ENCODE measurements at places on chromosomes 13 and 19.

DNA sequence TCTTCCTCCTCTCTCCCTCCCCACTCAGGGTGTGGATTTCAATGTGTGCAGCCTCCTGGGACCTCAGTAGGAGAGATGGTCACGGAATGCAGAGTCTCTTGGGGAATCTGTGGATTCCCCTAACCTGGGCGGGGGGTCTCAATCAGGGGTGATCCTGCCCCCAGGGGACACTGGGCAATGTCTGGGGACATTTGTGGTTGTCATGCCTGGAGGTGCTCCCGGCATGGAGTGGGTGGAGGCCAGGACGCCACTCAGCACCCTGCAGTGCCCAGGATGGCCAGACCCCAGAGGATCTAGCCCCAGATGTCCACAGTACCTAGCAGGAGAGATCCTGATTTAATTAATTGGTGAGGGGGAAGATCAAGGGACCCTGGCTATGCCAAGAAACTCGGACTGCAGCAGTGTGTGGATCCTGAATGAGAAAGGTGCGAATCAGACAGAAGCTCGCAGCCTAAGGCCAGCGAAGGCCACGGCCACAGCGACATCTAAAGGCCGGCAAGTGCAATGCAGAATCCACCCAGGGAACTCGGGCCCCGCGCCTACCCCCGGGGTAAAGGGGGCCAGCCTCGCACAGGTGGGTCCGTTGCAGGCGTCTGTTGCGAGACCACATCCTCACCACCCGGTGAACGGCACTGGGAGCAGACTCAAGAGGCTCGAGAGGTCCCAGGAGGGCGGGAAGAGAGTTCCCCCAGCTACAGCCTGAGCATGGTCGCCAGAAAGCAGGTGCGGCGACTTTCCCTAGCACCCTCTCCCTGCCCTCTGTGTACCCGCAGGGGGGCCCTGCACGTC is 88.8 kb downstream of the GNG7 start:
- DNase-seq, result peak; percentile 52

- no peak for DNase-seq
Measured at GRCh38 chr19:13281567-13282291, 131.5 kb downstream of the IER2 start.

- DNase-seq, result no peak
Measured at GRCh38 chr13:26983543-26984320, 187.9 kb downstream of the USP12 start.

- peak; percentile 12 for DNase-seq
Measured at GRCh38 chr19:29724102-29724641, 9.1 kb upstream of the C19orf12 start.

- peak; percentile 21 for DNase-seq
Measured at GRCh38 chr19:10961073-10961860, 437 bp downstream of the SMARCA4 start.

GRCh38 chr19:28322491-28322890 is 890.5 kb downstream of the UQCRFS1 start:
- DNase-seq, result no peak

DNA sequence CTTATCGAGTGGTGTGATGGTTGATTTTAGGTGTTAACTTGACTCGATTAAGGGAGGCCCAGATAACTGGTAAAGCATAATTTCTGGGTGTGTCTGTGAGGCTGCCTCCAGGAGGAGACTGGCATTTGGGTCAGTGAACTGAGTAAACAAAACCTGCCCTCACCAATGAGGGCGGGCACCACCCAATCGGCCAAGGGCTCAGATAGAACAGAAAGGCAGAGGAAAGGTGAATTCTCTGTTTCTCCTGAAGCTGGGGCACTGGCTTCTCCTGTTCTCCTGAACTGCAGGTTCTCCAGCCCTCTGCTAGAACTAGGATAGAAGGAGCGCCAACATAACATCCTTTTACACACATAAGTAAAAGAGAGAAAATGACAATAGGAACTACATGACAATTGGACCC is 35.1 kb downstream of the ESD start:
- DNase-seq, result no peak

- no peak for DNase-seq
Measured at GRCh38 chr13:52179925-52180324, 20.5 kb upstream of the NEK3 start.

GRCh38 chr19:38634757-38635482 is 12.5 kb upstream of the ACTN4 start:
- peak; percentile 83 for DNase-seq

DNA sequence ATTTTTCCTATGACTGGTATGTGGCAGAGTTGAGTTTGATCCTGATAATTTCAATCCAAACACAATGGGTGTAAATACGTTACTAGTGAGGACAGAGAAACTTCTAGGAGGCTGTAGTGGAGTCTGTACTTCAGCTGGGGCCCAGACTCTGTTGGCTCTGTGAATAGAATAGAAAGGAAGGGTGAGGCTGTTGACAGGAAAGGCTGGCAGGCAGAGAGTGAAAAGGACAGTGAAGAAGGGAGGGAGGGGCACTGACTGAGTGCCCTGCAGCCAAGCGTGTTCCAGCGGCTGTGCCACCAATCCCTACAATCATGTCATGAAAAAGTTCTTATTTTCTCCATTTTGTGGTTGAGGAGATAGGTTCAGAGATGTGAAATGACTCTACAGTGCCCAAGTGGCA is 80.5 kb downstream of the MBNL2 start:
- DNase-seq, result no peak

DNA sequence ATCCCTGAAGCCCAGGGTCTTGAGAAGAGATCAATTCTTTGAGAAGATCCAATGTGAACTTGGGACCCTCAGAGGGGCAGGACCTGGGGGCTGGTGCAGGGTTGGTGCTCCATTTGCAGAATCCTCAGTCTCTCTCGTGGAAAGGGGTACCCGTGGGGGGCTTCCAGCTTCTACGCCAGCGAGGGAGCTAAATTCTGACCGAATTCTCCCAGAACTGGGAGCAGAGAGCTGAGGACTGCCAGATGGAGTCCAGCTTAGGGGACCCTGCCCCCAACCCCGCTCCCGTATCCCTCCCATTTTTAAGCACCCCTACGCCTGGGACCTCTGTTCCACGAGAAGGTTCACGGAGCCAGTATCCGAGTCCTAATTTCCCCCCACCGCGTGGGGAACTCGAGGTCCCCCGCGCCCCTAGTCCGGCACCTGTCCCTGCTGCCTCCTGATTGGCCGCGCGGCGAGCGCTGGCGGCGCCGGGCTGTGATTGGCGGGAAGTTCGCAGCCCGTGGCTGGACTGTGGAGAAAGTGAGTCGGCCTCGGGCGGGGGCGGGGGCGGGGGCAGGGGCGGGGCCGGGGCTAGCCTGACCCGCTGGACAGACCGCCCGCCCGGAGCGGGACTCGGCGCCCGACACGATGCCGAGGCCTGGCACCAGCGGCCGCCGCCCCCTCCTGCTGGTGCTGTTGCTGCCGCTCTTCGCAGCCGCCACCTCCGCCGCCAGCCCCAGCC is 4.4 kb upstream of the LTBP4 start:
- peak; percentile 89 for DNase-seq

DNA sequence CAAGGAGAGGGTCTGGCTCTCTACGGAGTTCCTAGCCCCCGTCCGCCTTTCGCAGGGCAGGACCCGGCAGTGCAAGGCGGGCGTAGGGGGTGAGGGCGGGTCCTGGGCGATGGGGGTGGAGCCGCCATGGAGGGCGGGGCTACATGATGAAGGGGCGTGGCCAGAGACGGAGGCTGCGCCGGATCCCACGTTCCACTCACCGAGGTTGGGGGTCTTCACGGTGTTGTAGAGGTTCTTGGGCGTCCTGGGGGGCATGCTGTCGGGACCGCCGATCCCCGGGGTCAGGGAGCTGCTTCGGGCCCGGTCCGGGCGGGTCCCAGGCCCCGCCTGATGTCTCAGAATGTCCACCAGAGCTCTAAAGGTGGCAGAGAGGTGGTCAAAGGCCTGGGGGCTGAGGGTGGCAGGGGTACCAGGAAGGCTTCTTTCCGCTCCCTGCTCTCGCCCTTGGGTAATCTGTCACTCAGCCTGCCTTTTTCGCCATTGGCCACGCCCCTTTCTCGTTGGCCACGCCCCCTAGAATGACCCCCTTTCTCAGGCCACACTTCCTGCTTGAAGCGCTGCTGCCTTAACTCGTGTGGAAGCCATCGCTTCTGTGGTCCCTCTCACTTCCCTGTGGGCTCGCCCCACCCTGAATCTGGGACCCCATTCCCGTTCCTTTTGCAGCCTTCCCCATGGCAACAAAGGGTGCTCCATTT is 2.5 kb downstream of the SHISA7 start:
- DNase-seq, result no peak

GRCh38 chr13:82202398-82202797 is 1679.9 kb downstream of the SLITRK1 start:
- no peak for DNase-seq

GRCh38 chr19:53389978-53390377 is 5.0 kb upstream of the ZNF765 start:
- no peak for DNase-seq

- DNase-seq, result no peak
Measured at GRCh38 chr13:43246382-43246781, 223.0 kb downstream of the DNAJC15 start.

DNA sequence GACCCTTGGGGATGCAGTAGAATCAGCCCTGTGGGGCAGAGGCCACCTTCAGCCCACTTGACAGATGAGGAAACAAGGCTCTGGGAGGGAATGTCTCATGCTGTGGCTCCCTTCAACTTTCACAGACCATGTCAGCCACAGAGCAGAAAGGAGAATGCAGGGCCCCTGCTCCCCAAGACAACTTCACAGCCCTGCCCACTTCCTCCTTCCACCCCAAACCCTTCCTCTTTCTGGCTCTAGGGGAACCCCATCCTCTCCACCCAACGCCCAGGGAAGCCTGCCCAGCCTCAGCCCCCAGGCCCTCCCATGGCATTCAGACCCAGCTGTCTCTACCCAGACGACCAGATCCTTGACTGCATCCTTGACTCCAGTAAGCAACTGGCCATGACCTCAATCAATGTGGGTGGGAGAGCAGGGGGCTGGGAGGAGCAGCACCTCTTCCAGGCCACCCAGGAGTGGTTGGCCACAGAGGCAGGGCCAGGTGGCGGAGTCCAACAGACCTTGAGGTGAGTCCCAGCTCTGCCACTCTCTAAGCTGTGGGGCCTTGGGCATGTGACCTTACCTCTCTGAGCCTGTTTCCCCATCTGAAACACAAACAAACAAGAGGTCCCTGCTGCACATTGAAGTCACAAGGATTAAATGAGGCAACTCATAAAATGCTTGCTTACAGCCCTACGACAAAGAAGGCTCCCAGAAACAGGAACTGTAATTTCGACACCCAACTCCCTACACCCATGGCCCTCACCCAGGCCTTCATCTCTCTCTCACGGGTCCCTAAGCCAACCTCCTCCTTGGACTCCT is 15.8 kb downstream of the DEDD2 start:
- no peak for DNase-seq

DNA sequence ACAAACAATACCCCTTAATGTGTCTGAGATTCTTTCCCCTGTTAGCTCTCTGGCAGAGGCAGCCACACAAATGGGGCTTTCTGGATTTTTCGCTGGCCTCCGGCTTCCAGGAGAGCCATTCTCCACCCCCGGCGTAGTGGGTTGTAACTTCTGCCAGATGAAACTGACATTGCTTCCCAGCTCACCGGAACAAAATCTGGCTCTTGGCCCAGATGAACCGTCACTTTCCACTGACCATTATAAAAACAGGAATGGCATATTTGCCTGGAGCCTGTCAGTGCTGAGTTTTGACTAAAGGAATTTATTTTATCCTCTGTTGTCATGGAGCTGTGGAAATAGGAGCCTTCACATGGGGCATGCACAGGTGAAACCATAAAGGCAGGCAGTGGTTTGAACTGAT is 120.6 kb upstream of the GPR12 start:
- peak; percentile 27 for DNase-seq

- no peak for DNase-seq
Measured at GRCh38 chr13:47455626-47456025, 545.4 kb downstream of the SUCLA2 start.

- no peak for DNase-seq
Measured at GRCh38 chr19:2552859-2553258, 76.9 kb downstream of the GADD45B start.

DNA sequence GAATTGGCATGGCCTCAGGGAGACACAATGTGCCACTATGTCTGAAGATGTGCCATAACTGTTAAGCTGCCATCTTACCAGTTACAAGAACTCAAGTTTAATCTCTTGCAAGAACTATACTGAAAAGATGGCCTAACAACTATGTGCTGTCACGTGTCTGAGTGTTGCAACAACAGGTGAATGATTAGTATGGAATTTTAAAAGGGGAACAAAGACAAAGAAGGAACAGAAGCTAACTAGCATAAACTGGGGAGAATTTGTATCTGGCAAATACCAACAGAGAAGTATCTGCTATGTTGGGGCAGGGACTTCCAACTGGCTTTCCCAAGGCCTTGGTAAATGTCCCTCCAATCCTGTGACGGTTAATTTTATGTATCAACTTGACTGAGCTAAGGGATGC is 11.5 kb upstream of the ACOD1 start:
- no peak for DNase-seq

DNA sequence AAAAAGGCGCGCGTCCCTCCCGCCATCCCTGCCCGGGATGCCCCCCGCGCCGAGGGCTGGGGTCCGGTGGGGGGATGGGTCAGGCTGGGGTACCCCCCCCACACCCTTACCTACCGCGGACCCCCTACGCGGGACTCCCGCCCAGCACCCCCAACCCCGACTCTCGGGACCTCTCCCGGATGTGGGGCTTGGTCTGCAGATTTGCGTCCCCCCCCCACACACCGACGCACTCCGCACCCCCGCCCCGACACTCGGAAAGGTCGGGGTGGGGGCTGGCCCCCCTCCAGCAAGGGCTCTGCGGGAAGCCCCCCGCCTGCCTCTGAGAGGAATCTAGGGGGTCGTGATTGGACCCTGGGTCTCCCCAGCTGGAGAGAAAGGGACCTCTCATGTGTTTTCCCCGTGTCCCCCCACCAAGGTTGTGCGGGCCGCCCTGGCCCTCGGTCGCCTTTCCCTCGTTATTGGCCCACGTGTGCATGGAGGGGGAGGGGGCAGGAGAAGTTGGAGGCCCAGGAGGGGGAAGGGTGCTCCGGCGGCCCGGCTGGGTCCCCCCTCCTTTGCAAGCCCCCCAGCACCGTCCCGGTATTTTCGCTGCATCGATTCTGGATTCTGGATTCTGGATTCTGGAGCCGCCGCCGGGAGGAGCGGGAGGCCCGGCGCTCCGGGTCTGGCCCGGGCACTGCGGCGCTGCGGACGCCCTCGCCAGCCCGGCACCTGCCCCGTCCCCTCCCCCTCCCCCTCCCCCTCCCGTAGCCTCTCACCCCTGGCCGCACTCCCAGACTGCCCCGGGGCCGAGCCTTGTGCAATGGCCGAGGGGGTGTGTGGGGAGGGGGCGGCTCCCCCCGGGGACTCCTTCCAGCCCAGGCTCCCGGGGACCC is 607 bp downstream of the NFIC start:
- no peak for DNase-seq

GRCh38 chr19:1455336-1456120 is 5.6 kb downstream of the APC2 start:
- DNase-seq, result peak; percentile 65

- DNase-seq, result no peak
Measured at GRCh38 chr19:38970664-38971532, 4.6 kb downstream of the FBXO17 start.

DNA sequence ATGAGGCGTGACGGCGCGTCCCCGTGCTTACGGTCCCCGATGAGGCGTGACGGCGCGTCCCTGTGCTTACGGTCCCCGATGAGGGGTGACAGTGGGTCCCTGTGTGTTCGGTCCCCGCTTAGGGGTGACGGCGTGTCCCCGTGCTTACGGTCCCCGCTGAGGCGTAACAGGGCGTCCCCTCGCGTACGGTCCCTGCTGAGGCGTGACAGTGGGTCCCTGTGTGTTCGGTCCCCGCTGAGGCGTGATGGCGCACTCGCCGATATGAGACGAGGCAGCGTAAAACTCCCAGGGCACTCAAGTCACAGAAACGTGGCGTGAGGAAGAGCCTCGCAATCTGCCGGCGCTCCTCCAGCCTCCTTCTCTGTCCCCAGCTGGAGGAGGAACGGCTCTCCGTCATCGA is 20.9 kb downstream of the CFAP97D2 start:
- DNase-seq, result no peak
